CD4-positive, alpha-beta T cell (primary cell): ENCODE measurements at places on chromosomes 13 and 19.

DNA sequence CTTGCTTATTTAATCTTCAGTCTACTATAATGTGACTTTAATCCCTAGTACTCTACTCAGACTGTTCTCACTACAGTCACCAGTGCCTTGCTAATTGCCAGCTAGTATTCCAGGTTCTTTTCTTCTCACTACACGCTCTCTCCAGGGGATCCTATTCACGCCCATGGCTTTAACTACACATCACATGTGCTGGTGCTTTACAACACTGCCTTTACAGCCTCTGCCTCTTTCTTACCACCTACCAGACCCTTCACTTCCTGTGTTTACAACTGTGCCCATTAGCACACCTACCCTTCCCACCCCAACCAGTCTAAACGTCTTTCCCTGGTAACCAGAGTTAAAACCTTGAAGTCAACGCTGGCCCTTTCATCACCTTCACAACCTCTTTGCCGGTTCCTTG is 249.5 kb downstream of the DNAJC15 start:
- no peak overlapping the region for H3K4me3 ChIP-seq
- no peak overlapping the region for H3K27ac ChIP-seq
- H3K27me3 ChIP-seq = no peaks in the 10 kb centered on the region
- H3K36me3 ChIP-seq = no peaks in the 10 kb centered on the region
- DNase-seq = no peak

DNA sequence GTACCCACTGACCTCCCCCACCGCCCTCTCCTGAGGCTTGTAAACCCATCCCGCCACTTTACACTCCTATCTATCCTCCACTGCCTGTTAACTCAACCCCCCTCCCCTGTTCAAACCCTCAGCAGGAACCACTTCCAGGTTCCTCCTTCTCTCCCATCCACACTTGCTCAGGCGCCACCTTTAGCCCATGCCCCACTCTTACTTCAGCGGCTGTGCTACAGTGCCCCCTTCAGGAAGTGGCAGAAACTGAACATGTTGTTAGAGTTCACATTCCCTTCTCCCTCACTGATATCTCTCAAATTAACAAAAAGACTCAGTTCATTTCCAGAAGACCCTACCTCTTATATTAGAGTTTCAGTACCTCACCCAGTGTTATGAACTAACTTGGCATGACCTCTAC is 49.4 kb downstream of the ZNF91 start:
- no peaks in the 10 kb centered on the region for H3K27me3 ChIP-seq
- H3K4me1 ChIP-seq = no peaks in the 10 kb centered on the region
- H3K27ac ChIP-seq = no peak overlapping the region
- DNase-seq = no peak

DNA sequence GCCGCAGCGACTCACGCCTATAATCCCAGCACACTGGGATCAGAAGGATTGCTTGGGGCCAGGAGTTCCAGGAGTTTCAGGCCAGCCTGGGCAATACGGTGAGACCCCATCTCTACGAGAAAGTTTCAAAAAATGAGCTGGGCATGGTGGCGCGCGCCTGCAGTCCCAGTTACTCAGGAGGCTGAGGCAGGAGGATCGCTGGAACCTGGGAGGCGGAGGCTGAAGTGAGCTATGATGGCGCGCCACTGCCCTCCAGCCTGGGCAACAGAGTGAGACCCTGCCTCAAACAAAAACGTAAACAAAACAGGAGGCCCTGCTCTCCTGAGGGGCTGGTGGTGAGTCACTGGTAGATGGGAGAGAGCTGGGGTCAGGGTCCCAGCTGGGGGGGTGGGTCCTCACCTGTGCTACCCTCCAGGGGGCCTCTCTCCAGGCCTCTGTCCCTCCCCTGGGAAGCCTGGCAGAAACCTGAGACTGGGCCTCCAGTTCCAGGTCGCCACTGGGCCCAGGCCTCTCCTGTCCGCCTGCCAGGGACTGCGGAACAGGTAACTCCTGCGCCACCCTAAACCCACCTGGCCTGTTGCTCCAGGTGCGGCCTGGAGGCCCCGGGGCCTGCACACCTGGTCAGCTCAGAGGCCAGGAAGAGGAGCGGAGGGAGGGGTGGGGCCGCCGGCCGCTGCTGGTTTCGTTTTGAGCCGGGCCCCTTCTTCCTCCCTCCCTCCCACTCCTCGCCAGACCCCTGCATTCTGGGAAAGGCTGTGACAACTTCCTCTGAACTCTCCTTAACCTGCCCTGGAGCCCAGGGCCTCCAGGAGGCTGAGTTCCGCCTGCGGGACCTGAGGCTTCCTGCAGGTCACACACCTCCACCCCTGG is 17.2 kb upstream of the ZBTB7A start:
- H3K4me1 ChIP-seq = peaks cover 87% of the 10 kb centered on the region
- H3K27ac ChIP-seq = peak overlapping the region; percentile 57
- peak overlapping the region; percentile 34 for H3K4me3 ChIP-seq
- no peaks in the 10 kb centered on the region for H3K27me3 ChIP-seq

DNA sequence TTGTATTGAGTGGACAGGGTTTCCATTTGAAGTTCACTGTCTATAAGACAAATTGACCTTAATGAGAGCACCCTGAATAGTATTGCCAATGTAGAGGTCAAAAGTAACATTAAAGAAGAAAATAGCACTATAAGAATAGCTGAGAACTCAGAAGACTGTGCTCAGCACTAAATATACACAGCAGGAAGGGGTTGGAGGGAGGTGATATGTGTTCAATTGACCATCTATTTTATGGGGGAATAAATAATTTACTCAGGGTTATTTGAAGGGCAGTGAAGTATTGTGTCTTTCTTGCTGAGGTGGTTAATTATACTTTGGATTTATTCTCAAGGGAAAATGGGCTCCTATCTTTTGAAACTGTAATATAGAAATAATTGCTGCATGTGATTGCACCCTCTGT is 1380.5 kb upstream of the SPRY2 start:
- DNase-seq = no peak
- no peak overlapping the region for H3K27ac ChIP-seq

GRCh38 chr13:93915269-93915809 is 564.1 kb downstream of the DCT start:
- H3K27ac ChIP-seq = no peak overlapping the region
- no peak overlapping the region for H3K4me3 ChIP-seq
- DNase-seq = no peak
- H3K27me3 ChIP-seq = no peaks in the 10 kb centered on the region
- H3K4me1 ChIP-seq = no peaks in the 10 kb centered on the region

DNA sequence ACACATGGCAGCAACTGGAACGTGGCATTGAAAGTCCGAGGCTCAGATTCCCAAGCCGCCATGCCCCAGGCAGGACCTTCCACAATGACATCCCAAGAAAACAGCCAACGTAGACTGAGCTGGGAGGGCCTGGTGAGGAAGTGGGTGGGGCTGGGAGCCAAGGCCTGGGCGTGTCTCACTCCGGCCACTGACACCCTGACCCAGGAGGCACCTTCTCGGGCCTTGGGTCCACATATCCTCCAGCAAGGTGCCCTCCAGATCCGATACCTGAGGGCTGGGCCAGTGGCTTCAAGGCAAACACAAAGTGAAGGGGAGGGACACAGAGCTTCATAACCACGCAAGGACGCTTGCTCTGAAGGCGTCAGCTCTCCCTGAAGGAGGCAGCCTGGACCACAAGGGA is 43.0 kb downstream of the RAB20 start:
- DNase-seq = no peak
- H3K4me1 ChIP-seq = no peaks in the 10 kb centered on the region
- H3K27ac ChIP-seq = no peak overlapping the region
- no peaks in the 10 kb centered on the region for H3K27me3 ChIP-seq
- no peaks in the 10 kb centered on the region for H3K36me3 ChIP-seq

- no peak overlapping the region for H3K27ac ChIP-seq
- H3K4me1 ChIP-seq = peaks cover 6% of the 10 kb centered on the region
- DNase-seq = no peak
- no peaks in the 10 kb centered on the region for H3K27me3 ChIP-seq
Observed at GRCh38 chr19:35360880-35361420, 2.7 kb downstream of the FFAR3 start.

DNA sequence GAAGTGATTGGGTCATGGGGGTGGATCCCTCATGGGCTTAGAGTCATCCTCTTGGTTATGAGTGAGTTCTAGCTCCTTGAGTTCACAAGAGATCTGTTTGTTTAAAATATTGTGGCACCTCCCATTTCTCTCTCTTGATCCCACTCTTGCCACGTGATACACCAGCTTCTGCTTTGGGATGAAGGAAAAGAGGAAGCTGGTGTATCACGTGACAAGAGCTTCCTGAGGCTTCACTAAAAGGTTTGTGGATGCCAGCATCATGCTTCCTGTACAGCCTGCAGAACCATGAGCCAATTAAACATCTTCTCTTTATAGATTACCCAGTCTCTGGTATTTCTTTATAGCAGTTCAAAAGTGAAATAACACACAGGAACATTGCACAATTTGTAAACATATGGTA is 352.5 kb upstream of the ATXN8OS start:
- no peaks in the 10 kb centered on the region for H3K4me1 ChIP-seq
- DNase-seq = no peak
- no peaks in the 10 kb centered on the region for H3K36me3 ChIP-seq
- H3K4me3 ChIP-seq = no peak overlapping the region
- H3K27me3 ChIP-seq = no peaks in the 10 kb centered on the region
- no peak overlapping the region for H3K27ac ChIP-seq

DNA sequence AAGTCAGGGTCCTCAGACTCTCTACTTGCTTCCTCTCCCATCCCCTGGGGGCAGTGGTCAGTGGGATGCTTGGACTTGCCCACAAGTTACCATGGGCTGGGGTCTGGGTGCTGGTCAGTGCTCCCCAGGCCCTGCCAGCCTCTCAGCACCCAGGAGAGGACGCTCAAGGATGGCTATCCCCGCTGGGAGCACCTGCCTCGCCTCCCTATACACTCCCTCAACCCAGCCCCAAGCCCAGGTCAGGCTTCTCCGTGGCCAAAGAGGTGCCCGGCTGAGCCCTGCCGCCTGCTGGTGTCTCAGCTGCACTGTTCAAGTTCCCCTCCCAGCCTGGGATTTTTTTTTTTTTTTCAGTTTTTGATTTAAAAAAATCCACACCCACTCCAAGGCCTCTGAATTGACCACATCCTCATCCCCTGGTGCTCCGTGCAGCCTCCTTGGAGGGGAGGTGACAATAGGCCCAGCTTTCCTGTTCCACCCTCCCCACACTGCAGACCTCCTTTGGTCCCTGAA is 10.8 kb downstream of the F2RL3 start:
- no peaks in the 10 kb centered on the region for H3K27me3 ChIP-seq
- H3K4me3 ChIP-seq = no peak overlapping the region
- no peaks in the 10 kb centered on the region for H3K36me3 ChIP-seq
- no peak overlapping the region for H3K27ac ChIP-seq

GRCh38 chr19:3284759-3285646 is 60.5 kb downstream of the CELF5 start:
- no peaks in the 10 kb centered on the region for H3K36me3 ChIP-seq
- H3K4me1 ChIP-seq = peaks cover 22% of the 10 kb centered on the region
- peaks cover 13% of the 10 kb centered on the region for H3K27me3 ChIP-seq
- peak; percentile 61 for DNase-seq
- H3K4me3 ChIP-seq = peak overlapping the region; percentile 24
- H3K27ac ChIP-seq = no peak overlapping the region

GRCh38 chr19:2261438-2262172 is 5.4 kb upstream of the JSRP1 start:
- H3K36me3 ChIP-seq = no peaks in the 10 kb centered on the region
- no peak overlapping the region for H3K27ac ChIP-seq
- no peak for DNase-seq
- peaks cover 57% of the 10 kb centered on the region for H3K4me1 ChIP-seq
- no peaks in the 10 kb centered on the region for H3K27me3 ChIP-seq
- H3K4me3 ChIP-seq = no peak overlapping the region

GRCh38 chr19:16141043-16141442 is 2.4 kb upstream of the HSH2D start:
- peaks cover 46% of the 10 kb centered on the region for H3K4me1 ChIP-seq
- H3K36me3 ChIP-seq = no peaks in the 10 kb centered on the region
- no peak overlapping the region for H3K27ac ChIP-seq
- H3K4me3 ChIP-seq = no peak overlapping the region
- no peaks in the 10 kb centered on the region for H3K27me3 ChIP-seq
- no peak for DNase-seq

DNA sequence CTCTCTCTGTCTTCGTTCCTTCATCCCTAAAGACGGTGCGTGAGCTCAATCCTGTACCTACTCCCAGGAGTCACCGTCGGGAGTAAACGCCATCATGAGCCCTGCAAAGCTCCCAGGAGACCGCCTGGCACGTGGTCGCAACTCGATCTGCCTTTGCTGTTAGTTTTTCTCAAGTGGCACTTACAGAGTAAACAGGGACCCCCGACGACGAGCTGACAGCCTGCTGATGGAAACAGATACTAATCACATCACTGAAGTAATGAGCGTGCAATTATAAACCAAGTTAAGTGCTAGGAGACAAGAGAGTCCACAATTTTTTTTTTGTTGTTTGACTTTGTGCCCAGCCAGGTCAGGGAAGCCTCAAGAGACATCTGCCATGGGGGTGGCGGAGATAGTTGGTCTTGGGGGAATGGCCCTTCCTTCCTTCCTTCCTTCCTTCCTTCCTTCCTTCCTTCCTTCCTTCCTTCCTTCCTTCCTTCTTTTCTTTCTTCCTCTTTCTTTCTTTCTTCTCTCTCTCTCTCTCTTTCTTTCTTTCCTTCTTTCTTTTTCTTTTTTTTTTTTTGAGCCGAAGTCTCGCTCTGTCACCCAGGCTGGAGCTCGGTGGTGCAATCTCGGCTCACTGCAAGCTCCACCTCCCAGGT is 23.6 kb downstream of the CACNG6 start:
- H3K27ac ChIP-seq = no peak overlapping the region
- DNase-seq = no peak
- H3K36me3 ChIP-seq = no peaks in the 10 kb centered on the region
- H3K4me3 ChIP-seq = no peak overlapping the region
- peaks cover 2% of the 10 kb centered on the region for H3K27me3 ChIP-seq

GRCh38 chr13:35836446-35836845 is 294.7 kb downstream of the DCLK1 start:
- H3K4me1 ChIP-seq = no peaks in the 10 kb centered on the region
- H3K36me3 ChIP-seq = no peaks in the 10 kb centered on the region
- H3K27me3 ChIP-seq = no peaks in the 10 kb centered on the region
- no peak for DNase-seq
- H3K4me3 ChIP-seq = no peak overlapping the region

GRCh38 chr13:39783051-39783450 is 127.6 kb downstream of the COG6 start:
- H3K27ac ChIP-seq = no peak overlapping the region
- H3K4me3 ChIP-seq = no peak overlapping the region
- no peaks in the 10 kb centered on the region for H3K36me3 ChIP-seq
- peaks cover 10% of the 10 kb centered on the region for H3K4me1 ChIP-seq
- H3K27me3 ChIP-seq = no peaks in the 10 kb centered on the region
- no peak for DNase-seq

- peaks cover 54% of the 10 kb centered on the region for H3K4me1 ChIP-seq
- peak; percentile 92 for DNase-seq
- H3K4me3 ChIP-seq = peak overlapping the region; percentile 58
- H3K27ac ChIP-seq = peak overlapping the region; percentile 79
- peaks cover 9% of the 10 kb centered on the region for H3K36me3 ChIP-seq
Observed at GRCh38 chr13:48492470-48493065, 40.3 kb downstream of the RCBTB2 start.

GRCh38 chr13:43766725-43767124 is 20.0 kb downstream of the ENOX1 start:
- no peak overlapping the region for H3K4me3 ChIP-seq
- H3K36me3 ChIP-seq = no peaks in the 10 kb centered on the region
- no peak for DNase-seq
- no peak overlapping the region for H3K27ac ChIP-seq
- no peaks in the 10 kb centered on the region for H3K4me1 ChIP-seq
